ENCODE measurements at places on chromosomes 3 and 15. TPM values are rescaled to one million over a fixed set of nuclear protein-coding genes. Genes with fewer than 3 reads are reported as not detected.

TMCO5A gene
- total RNA-seq, result not detected

GRCh38 chr3:165653130-165653778, 184.0 kb downstream of the BCHE start:
- no peak for DNase-seq
- H3K4me1 ChIP-seq, result no peaks in the 10 kb centered on the region
- no peaks in the 10 kb centered on the region for H3K27me3 ChIP-seq
- H3K27ac ChIP-seq, result no peak overlapping the region
- H3K36me3 ChIP-seq, result no peaks in the 10 kb centered on the region

DNA sequence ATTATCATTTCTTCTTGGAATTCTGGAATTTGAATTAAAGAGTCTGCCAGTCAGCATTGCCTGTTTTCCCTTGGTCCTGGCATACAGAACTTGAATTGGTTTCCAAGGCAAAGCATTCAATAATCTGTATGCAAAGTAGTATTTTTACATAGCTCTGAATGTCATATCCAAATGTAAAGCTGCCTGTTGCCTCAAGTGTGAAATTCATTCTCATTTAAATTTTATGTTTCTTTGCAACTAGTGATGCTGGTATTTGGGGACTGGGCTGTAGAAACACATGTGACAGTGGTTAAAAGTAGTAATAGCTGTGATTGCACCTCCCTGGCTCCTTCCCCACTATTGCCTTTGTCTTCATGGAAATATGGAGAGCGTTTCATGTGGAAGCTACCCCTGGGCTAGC, 743.9 kb upstream of the GOLIM4 start:
- DNase-seq, result no peak
- H3K36me3 ChIP-seq, result no peaks in the 10 kb centered on the region
- H3K27me3 ChIP-seq, result no peaks in the 10 kb centered on the region
- H3K27ac ChIP-seq, result no peak overlapping the region
- no peaks in the 10 kb centered on the region for H3K4me1 ChIP-seq
- no peak overlapping the region for H3K4me3 ChIP-seq

CFAP92 gene
- total RNA-seq, result not detected

DNA sequence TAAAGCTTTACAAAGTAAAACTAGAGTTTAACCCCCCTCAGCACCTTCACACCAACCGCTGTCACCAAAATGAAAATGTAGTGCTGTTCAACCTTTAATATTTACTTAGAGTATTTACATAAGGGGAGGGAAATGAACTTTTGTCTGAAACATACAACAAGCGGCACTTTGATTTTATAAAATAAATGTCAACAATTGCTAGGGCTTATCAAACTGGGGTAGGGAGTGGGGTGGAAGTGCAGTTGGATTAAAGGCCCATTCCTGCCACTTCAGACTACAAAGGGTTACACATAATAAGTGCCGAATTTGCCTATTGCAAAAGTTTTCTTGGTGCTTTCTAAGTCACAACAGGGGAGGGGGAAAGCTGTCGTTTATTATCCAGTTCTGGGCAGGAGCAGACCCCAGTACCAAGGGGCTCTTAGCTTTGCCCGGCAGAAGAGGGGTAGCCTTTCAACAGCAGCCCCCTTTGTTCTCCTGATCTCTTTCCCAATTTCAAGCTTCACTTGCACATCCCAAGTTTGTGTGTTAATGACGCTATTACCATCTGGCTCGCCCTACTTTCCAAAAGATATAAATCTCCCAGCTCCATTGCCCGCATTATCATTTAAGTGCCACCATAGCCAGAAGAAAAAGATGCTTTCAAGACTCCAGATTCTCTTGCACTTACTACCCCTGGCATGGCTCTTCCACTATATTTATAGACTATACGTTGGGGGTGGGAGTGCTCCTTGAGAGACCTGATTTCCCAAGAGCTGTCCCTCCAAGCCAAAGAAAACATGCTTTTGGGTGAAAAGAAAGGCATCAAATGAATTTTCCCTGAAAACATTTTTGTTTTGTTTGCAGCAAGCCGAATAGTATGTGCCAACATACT, 17.0 kb downstream of the SOX2 start:
- H3K27me3 ChIP-seq, result peaks cover 4% of the 10 kb centered on the region
- H3K4me3 ChIP-seq, result no peak overlapping the region
- H3K27ac ChIP-seq, result no peak overlapping the region
- peaks cover 12% of the 10 kb centered on the region for H3K4me1 ChIP-seq
- no peak for DNase-seq

DNA sequence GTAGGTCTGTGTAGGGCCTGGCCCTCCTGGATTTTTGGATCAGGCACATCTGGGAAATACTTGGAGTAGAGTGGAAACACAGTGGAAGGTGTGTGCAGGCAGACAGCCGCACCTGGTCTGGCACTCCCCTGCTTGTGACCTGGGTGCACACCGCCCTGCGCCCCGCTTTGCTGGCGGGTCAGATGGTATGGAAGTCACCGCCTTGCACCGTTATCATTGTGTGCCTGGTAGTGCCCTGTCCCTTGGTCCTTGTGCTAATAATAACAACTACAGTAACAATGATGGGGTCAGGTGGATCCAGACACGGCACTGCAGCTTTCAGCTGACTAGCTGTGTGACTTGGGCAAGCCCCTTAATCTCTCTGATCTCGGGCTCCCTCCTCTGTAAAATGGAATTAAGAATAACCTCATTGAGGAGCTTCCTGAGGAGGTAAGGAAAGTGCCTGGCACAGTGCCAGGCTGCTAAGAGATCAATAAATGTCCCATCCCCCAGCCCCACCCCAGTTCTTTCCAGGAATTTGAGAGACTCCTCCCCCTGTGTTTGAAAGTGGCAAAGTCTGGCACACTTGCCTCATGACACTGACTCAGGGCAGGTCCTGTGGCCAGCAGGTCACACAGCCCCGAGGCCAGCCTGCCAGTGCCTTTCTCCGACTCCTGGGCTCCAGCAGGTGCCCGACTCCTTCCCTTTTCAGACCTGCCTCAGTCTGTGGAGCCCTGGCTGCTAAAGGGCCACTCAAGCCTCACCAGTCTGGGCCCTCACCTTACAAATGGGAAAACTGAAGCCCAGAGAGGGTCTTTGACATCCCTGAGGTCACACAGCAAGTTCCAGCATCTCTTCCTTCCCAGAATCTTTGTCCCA, 9.8 kb downstream of the ISG20 start:
- no peaks in the 10 kb centered on the region for H3K36me3 ChIP-seq
- peak; percentile 65 for DNase-seq
- no peaks in the 10 kb centered on the region for H3K27me3 ChIP-seq
- H3K27ac ChIP-seq, result peak overlapping the region; percentile 41

DNA sequence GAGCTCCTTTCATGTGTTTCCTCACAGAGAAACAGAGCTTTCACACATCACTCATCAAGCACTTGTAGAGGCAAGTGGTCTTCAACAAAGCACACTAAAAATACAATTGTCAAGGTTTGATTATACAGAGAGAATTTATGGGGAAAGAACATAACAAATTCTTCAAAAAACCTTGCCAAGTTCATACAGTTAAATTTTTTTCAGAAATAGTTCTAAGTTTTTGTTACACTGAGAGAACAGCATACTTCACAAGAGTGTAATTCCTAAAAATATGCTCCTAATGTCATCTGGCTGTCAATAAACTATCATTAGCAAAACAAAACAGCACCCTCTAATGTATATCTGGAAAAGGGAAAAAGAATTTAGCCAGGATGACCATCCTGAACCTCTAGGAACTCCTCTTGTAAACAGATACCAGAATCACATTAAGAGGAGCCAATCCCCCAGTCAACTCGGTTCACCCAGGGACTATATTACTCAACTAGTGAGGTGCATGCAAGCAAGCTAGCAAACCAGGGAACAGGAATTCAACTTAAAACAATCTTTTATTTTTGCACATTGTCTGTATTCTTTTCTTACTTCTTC, 63.3 kb downstream of the RAD18 start:
- no peaks in the 10 kb centered on the region for H3K27me3 ChIP-seq
- H3K4me1 ChIP-seq, result no peaks in the 10 kb centered on the region
- DNase-seq, result no peak
- H3K36me3 ChIP-seq, result no peaks in the 10 kb centered on the region
- H3K4me3 ChIP-seq, result no peak overlapping the region
- no peak overlapping the region for H3K27ac ChIP-seq

ST6GAL1 gene
- total RNA-seq, result 12.2 TPM

GRCh38 chr3:50365080-50365841, 5.9 kb upstream of the TMEM115 start:
- H3K4me3 ChIP-seq, result peak overlapping the region; percentile 47
- H3K27ac ChIP-seq, result peak overlapping the region; percentile 72

- no peak overlapping the region for H3K4me3 ChIP-seq
- H3K27me3 ChIP-seq, result no peaks in the 10 kb centered on the region
- no peak overlapping the region for H3K27ac ChIP-seq
- no peak for DNase-seq
- no peaks in the 10 kb centered on the region for H3K4me1 ChIP-seq
These were observed 6.9 kb downstream of the ADAMTS7 start for GRCh38 chr15:78804391-78804792.

ITGA11 gene
- 1.0 TPM for total RNA-seq

GRAMD1C gene
- total RNA-seq, result 18.5 TPM

DNA sequence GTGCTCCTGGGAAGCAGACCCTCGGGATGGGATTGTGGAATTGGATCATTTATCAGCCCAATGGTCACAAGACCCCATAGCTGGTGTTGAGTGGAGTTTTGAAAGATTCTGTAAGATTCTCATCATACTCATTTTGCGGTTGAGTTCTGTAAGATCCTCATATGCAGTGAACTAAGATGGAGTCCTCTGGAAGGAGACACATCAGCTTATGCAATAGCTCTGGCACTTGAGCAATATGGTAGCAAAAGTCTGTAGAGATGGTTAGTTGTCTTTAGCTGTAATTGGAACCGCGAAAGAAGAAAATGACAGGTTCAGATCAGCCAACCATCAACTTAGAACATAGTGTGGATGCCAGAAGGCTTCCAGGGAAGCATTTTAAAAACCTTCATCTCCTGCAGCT, 184.5 kb upstream of the TSC22D2 start:
- H3K4me3 ChIP-seq, result no peak overlapping the region
- DNase-seq, result no peak
- H3K27ac ChIP-seq, result no peak overlapping the region
- H3K27me3 ChIP-seq, result no peaks in the 10 kb centered on the region

GRCh38 chr3:123373474-123373987, 75.4 kb downstream of the ADCY5 start:
- no peaks in the 10 kb centered on the region for H3K36me3 ChIP-seq
- peaks cover 25% of the 10 kb centered on the region for H3K4me1 ChIP-seq
- H3K27ac ChIP-seq, result no peak overlapping the region

Data from body of pancreas (tissue), 4 donors.